ENCODE measurements at places on chromosomes 3 and 15.

DNA sequence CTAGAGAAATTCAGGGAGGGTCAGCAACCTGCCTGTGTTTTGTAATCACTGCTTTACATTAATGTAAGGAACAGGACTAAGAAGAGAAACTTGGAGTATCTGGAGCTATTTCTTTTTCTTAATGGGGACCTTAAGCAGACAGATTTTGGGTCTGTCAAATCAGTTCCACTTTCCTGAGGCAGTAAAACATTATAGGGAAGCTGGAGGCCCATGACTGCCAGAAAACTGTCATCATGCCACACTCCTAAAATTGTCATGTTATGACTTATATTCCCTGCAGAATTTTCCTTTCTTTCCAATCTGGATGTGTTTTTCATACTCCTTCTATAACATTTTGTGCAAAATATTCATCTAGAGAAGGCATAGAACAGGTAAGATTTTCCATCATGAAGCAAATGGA lies 28.8 kb downstream of the DGKG start:
- no peak for DNase-seq

DNA sequence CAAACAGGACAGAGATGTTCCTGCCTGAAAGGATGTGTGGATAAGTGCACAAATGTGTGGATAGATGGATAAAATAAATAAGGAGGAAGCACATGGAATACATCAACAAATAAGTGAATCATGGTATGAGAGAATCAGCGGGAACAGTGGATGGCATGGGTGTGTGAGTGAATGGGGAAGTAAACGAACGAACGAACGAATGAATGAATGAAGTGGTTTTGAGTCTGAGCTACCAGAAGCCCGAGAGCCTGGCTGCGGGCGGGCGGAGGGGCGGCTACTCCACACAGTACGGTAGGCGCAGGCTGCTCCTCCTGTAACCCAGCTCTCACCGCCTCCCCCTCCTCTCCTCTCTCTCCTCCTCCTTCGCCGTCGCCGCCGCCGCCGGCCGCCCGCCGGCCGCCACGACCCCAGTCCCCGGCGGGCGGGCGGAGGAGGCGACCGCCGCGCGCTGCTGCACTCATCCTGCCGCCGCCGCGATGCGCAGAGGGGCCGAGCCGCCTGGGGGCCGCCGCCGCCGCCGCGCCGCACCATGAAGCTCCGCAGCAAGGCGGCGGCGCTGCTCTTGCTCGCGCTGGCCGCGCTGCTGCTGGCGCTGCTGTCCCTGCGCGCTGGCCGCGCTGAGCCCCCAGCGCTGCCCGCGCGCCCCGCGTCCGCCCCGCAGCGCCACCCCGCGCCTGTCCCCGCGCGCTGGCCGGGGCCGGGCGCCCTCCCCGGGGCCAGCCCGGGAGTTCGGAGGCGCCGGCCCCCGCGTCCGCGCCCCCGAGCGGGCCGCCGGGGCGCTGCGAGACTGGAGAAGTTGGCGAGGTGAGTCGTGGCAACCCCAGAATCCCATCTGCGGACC lies at the start of gene GXYLT2:
TSS of gene GXYLT2 (plus strand) at position 342 of the 841 bp plus-strand sequence. CDS start at position 530, 188 bp downstream.
- DNase-seq, result peak; percentile 85

DNA sequence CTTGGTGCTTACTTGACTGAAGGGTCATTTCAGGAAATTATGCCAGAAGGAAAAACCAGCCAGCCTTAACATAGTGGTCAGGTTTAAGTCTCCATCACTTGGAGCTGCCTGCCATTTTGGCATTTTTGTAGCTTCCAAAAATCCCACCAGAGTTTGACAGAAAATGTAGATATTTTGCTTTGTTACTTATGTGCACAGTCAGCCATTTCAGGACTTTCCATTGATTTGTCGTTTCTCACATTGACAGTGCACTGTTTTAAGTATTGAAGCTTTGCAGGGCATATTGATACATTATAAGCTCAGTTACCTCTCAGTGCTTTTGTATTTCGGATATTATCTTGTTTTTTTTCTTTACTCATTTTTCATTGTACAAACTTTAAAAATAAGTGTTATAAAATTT lies 89.0 kb upstream of the ANKRD34C start:
- DNase-seq, result no peak

DNA sequence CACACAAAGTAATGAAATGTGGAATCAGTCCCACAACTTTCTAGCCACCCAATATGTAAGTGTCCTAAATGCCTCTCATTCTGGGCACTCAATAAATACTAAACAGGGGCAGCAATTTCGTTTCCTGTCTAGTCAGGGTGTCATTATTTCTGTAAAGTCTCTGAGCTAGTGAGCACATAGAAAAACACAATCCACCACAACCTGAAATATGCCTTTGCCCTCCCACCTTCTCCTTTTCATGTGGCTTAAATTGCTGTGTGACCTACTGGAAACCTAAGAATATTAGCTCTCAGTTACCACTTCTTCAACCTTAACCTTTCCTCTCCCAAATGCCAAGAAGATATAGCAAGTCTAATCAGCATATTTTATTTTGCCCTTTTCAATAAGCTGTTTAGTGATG lies 456.3 kb upstream of the KCNMB2 start:
- DNase-seq, result no peak

DNA sequence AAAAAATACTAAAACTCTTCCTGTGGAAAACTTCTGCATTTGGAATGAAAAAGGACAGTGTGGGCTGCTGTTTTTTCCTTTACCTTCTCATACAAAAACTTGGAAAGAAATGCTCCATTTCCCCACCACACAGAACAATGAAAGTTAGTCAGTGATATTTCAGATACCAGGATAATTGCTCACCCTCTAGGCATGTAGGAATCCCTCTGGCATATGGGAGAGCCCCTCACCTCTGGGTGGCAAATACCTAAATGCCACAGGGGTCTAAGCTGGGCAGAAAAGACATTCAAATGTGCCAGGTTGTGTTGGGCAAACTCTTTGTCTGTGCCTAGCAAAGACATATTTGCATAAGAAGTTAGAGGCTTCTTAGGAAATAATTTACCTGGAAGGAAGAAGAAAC lies 560.3 kb upstream of the NR2F2 start:
- DNase-seq, result peak; percentile 31

GRCh38 chr3:142215106-142215505 lies 10.3 kb downstream of the GK5 start:
- DNase-seq, result peak; percentile 70

DNA sequence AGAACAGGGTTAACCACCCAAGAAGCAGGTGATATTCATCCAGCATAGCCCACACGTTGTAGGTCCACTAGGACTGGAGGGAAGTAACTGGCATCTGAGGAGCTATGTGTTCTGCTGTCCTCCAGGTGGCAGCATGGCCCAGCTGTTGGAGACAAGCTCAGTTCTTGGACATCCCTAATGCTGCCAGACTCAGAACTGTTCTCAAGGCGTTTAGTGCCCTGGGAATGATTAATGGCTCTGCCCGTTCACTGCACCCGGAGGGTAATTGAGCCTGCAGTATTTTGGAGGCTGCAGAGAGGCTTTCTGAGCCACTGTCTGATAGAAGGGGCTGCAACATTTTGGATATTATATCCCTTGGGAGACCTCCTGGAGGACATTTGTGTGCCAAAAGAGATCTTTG lies 521.3 kb upstream of the SEMA6D start:
- peak; percentile 94 for DNase-seq

- peak; percentile 91 for DNase-seq
Measured at GRCh38 chr3:170233530-170233929, 11.3 kb downstream of the PRKCI start.

GRCh38 chr3:51382947-51383578 lies 2.0 kb upstream of the MANF start:
- DNase-seq, result no peak

DNA sequence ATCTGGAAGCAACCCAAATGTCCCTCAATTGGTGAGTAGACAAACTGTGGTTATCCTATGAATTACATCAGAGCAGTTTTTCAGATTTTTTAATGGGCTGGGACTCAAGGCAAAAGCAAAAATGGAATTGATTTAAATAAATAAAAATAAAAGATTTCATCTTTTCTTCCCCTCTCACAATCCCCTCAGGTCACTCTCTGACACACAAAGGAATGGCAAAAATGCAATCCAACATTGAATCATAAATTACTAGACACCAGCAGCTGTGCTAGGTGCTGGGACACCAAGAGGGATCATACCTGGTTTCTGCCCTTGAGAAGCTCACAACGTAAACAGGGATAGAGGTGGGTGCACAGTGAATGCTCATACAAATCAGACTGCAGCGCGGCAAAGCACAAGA lies 58.8 kb downstream of the CPN2 start:
- no peak for DNase-seq

DNA sequence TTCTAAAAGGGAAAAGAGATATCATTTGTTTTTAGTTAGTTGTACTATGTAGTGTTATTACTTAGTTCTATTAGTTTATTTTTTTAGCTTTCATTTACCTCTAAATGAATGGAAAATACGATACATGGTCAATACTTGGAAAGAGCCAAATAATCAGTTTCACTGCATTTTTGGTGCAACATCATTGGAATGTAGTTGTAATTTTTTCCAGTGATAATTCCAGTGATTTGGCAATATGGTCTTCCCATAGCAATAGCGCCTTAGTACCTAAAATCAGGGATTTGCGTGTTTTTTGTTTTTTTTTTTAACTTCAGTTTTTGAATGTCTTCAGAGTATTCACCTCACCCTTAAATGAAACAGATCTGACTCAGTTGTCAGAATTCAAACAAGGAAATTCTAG lies 41.8 kb downstream of the RAB8B start:
- no peak for DNase-seq

GRCh38 chr3:31925271-31925630 lies 55.8 kb downstream of the OSBPL10 start:
- DNase-seq, result no peak

GRCh38 chr15:83657549-83657948 lies 3.6 kb downstream of the ADAMTSL3 start:
- no peak for DNase-seq

- no peak for DNase-seq
Measured at GRCh38 chr15:99427668-99428361, 138.0 kb upstream of the MEF2A start.

DNA sequence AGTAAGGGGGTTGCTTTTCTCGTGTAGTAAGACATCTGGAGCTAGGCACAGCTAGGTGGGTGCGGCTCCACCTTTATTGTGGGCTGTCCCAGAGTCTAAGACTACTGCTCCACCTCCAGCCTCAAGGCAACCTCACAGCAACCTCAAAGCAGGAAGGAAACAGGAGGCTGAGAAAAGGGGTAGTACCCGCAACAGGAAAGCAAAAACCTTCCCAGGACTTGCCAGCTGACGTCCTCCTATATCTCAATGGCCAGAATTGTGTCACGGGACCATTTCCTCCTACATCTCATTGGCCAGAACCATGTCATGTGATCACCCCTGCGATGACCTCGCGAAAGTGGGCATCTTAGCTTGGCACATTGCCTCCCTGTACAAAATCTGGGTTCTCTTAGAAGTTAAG lies 4.3 kb upstream of the GPR160 start:
- DNase-seq, result no peak

GRCh38 chr3:51750878-51751277 lies 28.2 kb downstream of the IQCF6 start:
- no peak for DNase-seq

GRCh38 chr15:38514601-38515000 lies 50.0 kb downstream of the RASGRP1 start:
- no peak for DNase-seq

GRCh38 chr3:107800710-107801109 lies 277.9 kb downstream of the BBX start:
- peak; percentile 25 for DNase-seq

DNA sequence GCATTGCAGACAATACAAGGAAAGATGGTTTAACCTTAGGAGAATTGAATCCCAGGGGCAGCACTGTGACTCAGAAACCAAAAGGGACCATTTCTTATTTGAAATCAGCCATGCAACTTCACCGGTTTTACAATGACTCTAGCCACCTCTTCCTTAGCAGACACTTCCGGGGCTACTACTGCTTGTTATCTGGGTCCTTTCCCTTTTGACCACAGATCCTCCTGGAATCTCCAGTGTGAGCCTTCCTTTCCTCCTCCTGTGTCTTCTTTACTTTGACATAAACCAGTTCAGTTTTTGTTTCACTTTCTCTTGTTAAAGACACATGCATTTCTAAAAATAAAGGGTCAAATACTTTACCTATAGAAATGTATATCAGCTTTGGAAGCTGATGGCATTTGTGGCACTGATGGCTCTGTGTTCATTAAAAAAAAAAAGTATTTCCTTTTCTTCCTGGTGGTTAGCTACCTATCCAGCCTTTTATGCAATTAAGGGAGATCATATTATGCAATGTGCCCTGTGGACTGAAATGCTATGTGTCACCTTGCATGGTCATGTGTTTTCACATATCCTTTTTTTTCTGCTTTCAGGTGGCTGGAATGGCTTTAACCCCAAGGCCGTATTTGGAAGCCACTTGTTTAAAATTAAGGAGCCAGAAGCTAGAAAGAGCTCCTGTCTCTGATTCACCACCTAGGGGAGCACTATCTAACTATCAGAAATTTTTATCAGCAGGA lies 296.2 kb downstream of the CHL1 start:
- DNase-seq, result no peak

- DNase-seq, result no peak
Measured at GRCh38 chr3:174636451-174636850, 222.7 kb upstream of the NAALADL2 start.

DNA sequence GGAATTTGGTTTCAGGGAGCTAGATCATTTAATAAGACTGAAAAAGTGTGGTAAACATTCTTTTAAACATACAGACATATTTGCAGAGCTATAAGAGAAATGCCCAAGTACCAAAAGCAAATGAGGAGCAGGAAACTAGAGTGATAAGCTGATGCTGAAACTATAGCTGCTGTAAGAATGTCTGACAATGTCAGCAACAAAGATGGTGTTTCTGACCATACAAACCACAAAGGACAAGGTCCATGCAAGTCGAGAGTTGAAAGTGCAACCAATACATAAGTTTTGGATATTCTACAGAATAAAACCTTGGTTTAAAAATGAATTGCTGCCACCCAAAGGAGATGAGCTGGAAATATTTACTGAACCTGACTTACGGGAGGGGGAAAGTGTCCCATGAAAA lies 610.2 kb downstream of the TBL1XR1 start:
- DNase-seq, result no peak

GRCh38 chr3:79368403-79368802 lies 399.4 kb downstream of the ROBO1 start:
- DNase-seq, result no peak

GRCh38 chr3:135869439-135870105 lies 96.0 kb upstream of the PPP2R3A start:
- no peak for DNase-seq

- peak; percentile 85 for DNase-seq
Measured at GRCh38 chr15:71448688-71449114, 333.4 kb downstream of the THSD4 start.

- DNase-seq, result peak; percentile 30
Measured at GRCh38 chr3:14725564-14726440, 50.9 kb downstream of the C3orf20 start.

GRCh38 chr3:123636431-123636841 lies 51.6 kb upstream of the HACD2 start:
- DNase-seq, result no peak

- no peak for DNase-seq
Measured at GRCh38 chr3:30258426-30259392, 347.7 kb upstream of the TGFBR2 start.

GRCh38 chr15:40470423-40471104 lies at the start of gene CHST14:
CHST14 (plus strand) TSS chr15:40470984; CDS start chr15:40471214, 230 bp downstream.
- DNase-seq, result peak; percentile 80

All from adipocyte (in vitro differentiated cells).